Left ventricle myocardium superior (tissue), 1 donor: ENCODE measurements at places on chromosomes 3 and 15. TPM values are rescaled to one million over a fixed set of nuclear protein-coding genes. Genes with fewer than 3 reads are reported as not detected.

DNA sequence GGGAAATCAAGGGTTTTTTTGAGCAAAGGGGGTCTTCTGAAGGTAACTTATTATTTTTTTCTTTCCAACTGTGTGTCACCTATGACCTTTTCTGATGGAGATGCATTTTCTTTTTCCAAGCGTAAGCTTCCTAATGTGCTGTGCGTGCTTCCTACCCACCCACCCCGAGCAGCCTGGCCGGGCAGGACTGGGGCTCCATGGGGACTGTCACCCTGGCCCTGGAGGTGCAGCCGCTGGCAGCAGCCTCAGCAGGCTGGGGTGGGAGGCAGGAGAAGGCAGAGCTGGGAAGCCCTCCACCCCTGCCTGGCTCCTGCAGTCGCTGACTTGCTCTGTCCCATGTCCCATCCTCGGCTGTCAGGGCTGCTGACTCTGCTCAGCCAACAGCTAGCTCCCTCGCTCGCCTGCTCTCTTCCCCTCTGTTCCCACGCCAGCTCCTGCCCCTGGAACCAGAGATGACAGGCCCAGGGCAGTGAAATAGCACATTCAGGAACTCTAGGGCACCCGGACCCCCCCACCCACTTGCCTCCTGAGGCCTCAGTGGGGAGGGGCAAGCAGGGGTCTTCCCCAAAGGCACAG, 21.4 kb downstream of the IDH2 start:
- DNase-seq: no peak

Gene WDR49
- 0.92 TPM for total RNA-seq

DNA sequence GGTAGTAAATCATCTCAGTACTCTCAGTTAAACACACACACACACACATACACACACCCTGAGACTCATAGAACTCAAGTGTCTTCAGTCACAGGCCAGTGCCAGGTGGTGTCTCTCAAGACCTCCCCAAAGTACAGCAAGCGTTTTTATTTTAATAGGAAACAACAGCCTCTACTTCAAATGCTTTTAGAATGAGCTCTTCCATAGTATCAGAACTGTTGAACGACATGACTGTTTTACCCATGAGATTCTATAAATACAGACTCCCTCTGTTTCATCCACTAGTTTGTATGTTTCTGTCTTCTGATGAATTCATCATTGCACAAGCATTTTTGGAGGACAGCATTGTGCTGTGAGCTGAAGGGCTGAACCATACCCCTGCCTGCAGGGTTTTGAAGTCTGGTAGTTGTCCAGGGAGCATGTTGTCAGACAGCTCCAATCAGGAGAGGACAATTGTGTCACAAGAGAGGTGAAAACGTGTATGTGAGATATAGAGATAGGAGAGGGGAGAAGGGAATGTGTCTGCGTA, 201.0 kb upstream of the BCL6 start:
- DNase-seq: no peak

Gene HRH1
- 1.4 TPM for total RNA-seq

DNA sequence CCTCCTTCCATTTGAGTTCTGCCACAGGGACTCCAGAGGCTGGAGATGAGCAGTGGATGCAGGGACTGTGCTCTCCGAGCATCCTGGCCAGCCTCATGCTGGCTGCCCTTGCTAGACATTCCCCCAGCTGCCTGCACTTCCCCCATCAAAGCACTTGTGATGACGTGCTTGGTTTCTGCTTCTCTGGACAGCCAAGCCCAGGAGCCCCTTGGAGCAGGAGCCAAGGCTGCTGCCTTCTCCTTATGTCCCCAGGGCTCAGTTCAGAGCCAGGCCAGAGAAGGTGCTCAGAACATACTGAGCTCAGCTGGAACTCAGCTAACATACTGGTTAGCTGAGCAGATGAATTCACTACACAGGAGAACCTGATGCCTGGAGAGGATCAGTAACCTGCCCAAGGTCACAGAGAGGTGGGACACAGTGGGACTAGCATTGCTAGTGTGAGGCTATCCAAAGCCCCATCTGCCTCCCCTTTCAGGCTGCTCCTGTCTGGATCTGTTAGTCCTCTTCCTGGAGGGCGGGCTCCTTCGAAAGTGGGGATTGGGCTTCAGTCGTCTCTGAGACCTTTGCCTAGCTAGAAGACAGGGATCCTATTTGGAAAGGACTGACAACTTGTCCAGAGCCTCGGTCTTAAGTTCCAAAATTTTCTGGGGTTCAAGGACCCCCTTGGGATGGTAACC, 4.3 kb downstream of the PCBP4 start:
- DNase-seq: peak; percentile 54

DNA sequence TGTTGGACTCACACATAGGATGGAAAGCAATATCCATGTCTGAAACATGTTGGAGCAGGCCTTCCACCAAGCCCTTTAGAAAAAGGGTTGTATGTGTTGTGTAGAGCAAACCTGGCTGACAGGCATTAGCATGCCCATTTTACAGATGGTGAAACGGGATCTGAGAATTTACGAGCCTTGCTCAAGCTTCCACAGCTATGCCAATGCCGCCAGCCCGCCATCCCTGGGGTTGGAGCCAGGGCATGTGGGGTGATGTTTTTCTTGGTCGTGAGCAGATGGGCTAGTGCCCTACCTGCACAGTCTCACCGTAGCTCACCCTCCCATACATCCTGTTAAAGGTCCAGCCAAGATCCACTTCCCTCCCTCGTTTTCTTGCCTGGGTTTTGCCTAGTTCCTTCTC, 97.5 kb upstream of the TLE3 start:
- no peak for DNase-seq

- DNase-seq: no peak
Observed at GRCh38 chr15:66948294-66948693, 117.1 kb upstream of the SMAD3 start.

- no peak for DNase-seq
Observed at GRCh38 chr3:18725668-18726407, 300.7 kb upstream of the SATB1 start.

DNA sequence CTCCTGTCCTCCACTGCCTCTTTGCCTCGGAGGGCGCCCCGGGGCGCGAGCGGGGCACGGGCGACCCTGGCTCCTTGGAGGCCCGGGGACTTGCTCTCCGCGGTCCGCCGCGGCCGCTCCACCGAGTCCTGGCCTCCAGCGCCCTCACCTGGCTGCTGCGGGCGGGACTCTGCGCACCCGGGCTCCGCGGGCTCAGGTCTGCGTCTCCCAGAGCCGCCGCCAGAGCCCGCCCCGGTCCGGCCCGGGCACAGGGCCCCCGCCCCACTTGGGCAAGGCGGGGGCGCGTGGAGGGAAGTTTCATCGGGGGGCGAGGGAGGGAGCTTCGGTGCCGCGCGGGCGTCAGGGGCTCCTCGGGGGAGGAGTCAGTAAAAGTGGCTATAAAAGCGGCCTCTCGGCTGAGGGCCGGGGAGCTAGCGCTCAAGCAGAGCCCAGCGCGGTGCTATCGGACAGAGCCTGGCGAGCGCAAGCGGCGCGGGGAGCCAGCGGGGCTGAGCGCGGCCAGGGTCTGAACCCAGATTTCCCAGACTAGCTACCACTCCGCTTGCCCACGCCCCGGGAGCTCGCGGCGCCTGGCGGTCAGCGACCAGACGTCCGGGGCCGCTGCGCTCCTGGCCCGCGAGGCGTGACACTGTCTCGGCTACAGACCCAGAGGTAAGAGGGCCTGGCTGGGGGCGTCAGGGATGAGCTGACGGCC, at the start of gene CEMIP:
TSS of gene CEMIP (plus strand) at position 407 of the 694 bp plus-strand sequence. CDS start 94,510 bp downstream, outside the sequence.
- peak; percentile 82 for DNase-seq

DNA sequence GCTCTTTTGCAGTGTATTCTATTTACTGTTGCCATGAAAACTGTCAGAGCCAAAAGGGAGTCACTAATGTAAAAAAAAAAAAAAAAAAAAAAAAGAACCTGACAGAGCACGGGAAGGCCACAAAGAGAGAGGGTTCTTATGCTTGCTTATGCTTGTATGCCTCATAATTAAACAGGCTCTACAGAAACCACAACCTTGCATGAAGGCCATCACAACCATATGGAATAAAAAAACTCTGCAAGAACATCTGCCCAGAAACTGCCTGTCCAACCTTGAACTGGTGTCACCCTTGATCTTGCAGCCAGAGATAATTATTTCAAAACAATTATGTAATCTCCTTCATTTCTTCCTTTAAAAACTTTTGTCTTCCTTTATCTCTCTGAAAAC, 50.1 kb downstream of the CFAP20DC start:
- no peak for DNase-seq

- no peak for DNase-seq
Observed at GRCh38 chr3:88589138-88589537, 439.4 kb downstream of the C3orf38 start.

Gene LRRN1
- total RNA-seq: 0.12 TPM

Gene MASP1
- 51.9 TPM for total RNA-seq

Gene CASR
- not detected for total RNA-seq

GRCh38 chr3:38204599-38205471, 39.5 kb downstream of the OXSR1 start:
- no peak for DNase-seq

Gene B4GALT4
- 11.8 TPM for total RNA-seq

GRCh38 chr15:48416301-48416700, 85.1 kb downstream of the DUT start:
- DNase-seq: no peak

GRCh38 chr3:38992117-38992760, 59.5 kb downstream of the SCN11A start:
- DNase-seq: no peak
